ENCODE measurements at places on chromosomes 7 and 10.
A peak's percentile ranks its signal among the peaks of the same experiment; 100 is the strongest.

- DNase-seq, result no peak
These were observed 3.2 kb downstream of the RSU1 start for GRCh38 chr10:16814012-16814411.

- no peak for DNase-seq
These were observed 56.6 kb upstream of the STEAP4 start for GRCh38 chr7:88363249-88363648.

GRCh38 chr7:143408252-143408685 lies 387 bp downstream of the EPHA1 start:
- no peak for DNase-seq

GRCh38 chr7:38838725-38839385 lies 70.1 kb downstream of the VPS41 start:
- DNase-seq, result no peak

- DNase-seq, result no peak
These were observed 144.1 kb upstream of the NRG3 start for GRCh38 chr10:81730891-81731290.

DNA sequence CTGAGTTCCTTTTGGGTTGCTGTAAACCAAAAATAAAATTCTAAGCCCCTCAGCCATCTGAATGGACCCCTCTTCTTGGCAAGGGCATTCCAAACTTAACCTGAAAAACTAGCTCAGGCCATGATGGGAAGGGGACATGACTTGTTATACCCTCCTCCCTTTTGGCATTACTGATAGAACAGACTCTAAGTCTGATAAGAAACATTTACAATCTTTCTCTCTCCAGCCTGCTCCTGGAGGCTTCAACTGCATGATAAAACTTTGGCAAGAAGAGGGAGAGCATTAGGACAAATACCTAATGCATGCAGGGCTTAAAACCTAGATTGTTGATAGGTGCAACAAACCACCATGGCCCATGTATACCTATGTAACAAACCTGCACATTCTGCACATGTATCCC lies 40.9 kb upstream of the ATOH7 start:
- DNase-seq, result no peak

GRCh38 chr7:64802699-64803098 lies 8.5 kb downstream of the ZNF138 start:
- no peak for DNase-seq

GRCh38 chr10:85986777-85987176 lies 379.8 kb downstream of the GRID1 start:
- no peak for DNase-seq

DNA sequence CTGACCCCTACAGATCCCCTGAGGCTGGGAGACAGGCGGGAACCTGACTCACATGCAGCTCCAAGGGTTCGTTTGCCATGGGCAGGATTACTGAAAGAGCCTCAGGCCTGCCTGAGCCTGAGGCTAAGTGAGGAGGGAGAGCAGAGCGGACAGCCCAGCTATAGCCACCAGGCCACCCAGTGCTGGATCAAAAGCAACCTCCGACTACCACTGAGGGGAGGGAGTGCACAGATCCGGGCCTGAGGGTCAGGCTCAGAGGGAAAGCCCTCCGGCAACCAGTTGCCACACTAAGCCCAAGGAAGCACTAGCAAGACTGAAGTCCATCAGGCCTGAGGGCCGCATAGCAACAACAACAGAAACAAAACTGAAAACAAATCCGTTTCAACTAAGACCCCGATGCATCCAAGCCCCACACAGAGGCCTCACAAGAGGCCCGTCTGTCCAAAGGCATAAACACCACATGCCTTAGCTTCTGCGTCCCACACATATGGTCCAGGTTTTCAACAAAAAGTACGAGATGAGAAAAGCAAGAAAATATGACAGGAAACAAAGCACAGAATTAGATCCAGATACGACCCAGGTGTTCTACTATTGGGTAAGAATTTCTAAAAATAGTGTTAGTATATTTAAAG lies 92.5 kb upstream of the VIPR2 start:
- no peak for DNase-seq

GRCh38 chr7:39332142-39332541 lies 234.1 kb upstream of the YAE1 start:
- DNase-seq, result no peak

DNA sequence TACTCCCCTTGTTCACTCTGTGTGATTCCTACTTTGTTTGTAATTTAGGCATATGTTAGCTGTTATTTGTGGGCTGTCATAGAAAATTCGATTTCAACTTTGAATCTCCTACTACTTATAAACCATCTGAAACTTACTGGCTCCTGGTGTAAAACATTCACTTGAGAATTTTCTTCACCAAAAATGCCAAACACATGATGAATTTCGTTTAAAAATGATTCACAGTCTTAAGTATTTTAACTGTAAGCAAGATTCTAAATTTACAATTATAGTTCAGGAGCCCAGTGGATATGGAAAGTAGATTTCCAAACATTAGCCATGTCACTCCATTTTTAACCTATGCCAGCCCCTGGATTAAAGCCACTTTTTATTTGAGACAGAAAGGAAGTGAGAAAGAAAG lies 3.1 kb downstream of the CPED1 start:
- no peak for DNase-seq

GRCh38 chr7:113085781-113086390 lies 741 bp downstream of the GPR85 start:
- no peak for DNase-seq

DNA sequence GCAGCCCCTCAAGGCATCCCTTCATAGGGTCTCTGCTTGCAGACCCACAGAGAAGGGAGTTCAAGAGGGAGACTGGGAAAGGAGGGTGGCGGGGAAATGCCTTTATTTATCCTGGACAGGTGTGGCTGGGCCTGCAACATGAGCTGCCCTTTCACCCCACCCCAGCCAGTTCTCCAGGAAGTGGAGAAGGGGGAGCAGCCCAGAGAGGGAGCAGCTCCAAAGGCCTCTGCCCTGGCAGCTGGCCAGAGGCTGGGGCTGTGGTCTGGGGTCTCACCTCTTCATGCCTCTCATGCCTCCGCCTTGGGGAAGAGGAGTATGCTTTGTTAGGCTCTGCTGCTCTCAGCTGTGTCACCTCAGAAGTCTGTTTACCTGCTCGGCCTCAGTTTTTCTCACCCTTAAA lies 3.1 kb downstream of the LDB3 start:
- no peak for DNase-seq

GRCh38 chr7:78039790-78040776 lies 241.5 kb downstream of the PHTF2 start:
- peak; percentile 30 for DNase-seq

- no peak for DNase-seq
These were observed 165.2 kb upstream of the PTER start for GRCh38 chr10:16271571-16271970.

DNA sequence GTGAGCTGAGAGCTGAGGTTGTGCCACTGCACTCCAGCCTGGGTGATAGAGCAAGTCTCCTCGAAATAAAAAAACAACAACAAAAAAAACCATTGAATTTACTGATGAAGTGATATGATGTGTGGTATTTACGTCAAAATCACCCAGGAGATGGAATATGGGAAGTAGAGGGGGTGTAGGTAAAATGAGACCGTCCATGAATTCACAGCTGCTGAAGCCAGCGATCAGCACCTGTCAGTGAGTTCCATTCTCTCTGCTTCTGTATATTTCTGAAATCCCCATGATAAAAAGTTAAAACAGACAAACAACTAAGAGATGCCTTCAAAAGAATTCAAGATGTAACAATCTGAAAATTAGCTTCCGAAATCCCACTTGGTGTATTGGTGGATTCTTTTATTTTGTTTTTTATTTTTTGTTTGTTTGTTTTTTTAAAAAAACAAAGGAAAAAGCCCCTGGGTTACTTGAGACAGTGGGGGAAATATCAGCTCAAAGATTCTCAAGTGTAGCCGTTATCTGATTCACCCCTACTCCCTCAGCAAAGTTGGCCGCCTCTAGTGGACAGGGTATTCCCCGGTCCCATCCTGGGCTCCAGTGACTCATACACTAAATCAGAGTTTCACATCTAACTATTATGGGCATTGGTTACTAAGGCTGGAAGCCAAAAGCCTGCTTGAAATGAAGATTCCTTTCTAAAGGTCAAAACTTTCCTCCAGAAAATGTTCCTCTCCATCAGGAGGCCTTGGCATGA lies 76.4 kb downstream of the MAP3K8 start:
- DNase-seq, result no peak

DNA sequence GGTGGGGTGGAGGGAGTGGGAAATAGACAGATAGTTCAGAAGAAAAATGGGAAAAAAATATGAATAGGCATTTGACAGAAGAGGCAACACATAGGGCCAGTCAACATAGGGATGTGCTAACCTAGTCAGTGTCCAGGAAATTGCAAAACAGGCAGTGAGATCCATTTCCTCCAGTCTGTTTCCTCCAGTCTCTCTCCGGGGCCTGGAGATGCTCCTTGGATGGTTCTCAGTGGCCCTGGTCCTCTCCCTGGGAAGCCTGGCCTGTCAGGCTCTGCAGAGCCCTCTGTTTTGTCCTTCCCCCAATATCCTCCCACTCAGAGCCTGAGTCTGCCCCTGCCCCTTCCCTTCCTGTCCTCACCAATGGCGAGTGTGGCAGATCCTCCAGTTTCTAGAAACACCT lies 52.6 kb downstream of the SYPL1 start:
- no peak for DNase-seq

DNA sequence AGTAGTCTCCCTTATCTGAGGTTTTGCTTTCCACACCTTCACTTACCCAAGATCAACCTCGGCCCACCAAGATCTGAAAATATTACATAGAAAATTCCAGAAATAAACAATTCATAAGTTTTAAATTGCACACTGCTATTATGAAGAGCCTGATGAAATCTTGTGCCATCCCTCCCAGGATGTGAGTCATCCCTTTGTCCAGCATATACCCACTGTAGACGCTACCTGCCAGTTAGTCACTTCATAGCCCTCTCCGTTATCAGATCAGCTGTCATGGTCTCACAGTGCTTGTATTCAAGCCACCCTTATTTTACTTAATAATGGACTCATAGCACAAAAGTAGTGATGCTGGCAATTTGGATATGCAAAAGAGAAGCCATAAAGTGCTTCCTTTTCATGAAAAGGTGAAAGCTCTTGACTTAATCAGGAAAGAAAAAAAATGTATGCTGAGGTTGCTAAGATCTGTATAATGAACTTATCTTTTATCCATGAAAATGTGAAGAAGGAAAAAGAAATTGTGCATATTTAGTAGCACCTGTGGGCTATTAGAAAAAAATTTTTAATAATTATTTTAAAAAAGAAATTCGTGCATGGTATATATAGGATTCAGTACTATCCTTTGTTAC lies 9.8 kb upstream of the MRPS16 start:
- no peak for DNase-seq

DNA sequence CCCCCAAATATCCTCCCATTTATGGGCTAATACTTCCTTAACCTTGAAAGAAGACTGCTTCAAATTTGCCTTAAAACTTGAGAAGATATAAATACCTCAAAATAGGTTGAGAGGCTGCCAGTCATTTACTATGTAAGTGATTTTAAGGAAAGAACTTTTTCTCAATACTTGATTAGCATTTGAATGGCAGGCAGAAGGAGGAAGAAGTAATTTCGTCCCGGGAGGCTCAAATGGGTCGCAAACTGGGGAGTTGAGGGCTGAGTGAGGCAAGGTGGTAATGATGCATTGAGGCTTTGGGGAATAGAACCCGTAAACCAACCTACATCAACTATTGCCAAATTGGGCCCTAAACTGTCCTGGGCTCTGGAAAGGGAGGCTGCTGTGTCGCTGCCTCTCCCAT lies 11.1 kb downstream of the CAMK1D start:
- no peak for DNase-seq

DNA sequence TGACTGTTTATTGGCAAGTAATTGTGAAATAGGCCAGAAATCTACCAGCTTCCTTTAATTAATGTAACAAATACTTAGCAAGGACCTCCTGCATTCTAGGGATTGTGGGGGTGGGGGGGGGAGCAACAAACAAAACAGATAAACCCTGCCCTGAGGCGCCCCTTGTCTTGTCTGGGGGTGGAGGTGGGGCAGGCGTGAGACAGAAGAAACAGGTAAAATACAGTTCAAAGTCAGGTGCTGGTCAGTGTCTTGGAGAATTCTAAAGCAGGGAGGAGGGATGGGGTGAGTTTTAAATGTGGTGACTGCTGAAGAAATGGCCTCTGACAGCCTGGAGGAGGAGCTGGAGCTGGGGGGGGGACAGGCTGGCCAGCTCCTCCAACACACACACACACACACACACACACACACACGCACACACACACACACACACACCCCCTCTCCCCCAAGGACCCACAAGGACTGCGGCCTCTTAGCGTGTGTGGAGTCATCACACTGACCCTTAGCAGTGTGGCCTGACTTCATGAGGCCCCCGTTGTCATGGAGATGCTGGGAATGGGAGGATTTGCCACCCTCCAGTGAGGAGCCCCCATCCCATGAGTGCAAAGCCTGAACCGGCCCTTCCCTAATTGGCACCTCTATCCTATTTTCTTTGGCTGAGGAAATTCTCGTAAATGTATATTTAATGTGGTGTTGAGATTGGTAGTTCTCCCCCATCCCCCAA lies 190.4 kb downstream of the MGMT start:
- DNase-seq, result no peak

- no peak for DNase-seq
These were observed 14.7 kb upstream of the PRKAR2B start for GRCh38 chr7:107029764-107030286.

GRCh38 chr7:108459922-108460551 lies 3.8 kb upstream of the NRCAM start:
- DNase-seq, result no peak

DNA sequence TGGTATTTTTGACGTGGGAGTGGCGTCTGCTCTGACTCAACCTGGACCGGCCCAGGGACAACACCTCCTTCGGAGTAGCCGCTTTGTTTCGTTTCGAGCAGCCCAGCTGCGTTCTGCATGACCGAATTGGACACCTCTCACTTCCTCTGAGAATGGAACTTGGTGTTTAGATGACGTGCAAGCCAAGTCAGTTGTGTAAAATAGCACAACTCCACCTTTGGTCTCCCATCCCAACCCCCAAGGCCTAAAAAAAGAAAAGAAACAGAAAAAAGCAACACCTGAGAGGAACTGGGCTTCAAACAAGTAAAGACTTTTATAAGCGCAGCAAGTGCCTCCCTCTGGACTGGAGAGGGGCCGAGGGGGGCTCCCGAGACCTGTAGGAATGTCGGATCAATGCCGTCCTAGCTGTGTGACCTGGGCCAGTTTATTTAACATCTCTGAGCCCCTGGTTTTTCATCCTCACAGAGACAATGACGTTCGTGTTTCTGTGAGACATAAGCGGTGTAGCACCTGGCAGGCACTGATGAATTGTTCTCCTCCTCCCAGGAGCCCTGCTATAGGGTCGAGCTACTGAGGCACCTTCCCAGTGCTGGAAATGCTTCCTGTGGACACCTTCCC lies 52.0 kb upstream of the SMNDC1 start:
- peak; percentile 76 for DNase-seq

DNA sequence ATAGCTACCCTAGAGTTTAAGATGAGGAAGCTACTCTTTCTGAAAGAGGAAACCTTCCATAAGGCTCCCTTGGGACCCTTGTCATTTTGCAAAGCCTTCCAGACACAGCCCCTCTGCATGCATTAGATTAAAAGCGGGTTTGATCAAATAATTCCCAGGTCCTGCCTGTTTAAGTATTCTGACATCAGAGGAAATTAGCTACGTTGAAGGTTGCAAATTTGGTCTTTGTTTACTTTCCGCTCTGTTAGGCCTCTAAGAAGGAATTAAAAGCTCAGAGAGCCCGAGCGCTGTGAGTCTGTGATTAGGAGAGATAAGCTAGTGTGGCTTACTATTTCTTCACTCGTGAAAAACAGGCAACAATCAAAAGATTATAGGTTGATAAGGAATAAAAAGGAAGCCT lies 1.4 kb upstream of the THSD7A start:
- no peak for DNase-seq
